ENCODE measurements at places on chromosomes 7 and 10.

DNA sequence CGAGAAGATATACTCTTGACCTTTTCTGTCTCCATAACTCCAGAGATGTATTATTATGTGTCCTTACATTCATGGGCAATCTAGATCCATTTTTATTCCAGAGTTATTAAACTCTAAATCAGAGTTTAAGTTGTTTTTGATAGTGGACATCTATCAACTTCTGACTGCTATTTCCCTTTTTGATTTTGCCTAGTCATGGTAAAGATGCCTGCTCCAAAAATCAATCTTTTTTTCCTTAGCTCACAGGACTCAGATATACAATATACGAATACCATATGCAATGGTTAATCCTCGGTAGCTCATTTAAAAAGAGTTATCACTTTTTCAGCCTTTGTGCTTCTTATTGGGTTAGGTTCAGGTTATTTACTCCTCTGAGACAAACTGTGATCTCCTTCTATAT lies 15.8 kb upstream of the ZEB1 start:
- DNase-seq, result no peak

DNA sequence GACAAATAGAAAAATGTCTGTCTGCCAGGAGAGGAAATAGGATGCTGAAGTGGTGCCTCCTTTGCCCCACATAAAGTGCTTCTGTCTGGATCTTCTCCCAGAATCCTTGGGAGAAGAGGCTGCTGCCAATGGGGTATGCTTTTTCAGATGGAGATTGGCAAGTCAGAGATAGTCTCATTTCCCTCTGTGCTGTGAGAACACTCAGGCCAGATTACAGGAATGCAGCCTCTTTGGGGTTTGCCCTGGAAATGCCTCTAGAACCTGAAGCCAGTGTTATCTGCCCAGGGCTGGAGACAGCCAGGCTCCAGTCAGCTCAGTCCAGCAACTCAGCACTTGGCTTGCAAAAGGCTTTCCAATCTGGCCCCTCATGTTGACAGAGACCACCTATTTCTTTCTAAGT lies 119.1 kb upstream of the PHYHIPL start:
- no peak for DNase-seq

GRCh38 chr7:75758491-75758890 lies 13.5 kb downstream of the CCL26 start:
- no peak for DNase-seq

GRCh38 chr7:5363729-5364128 lies 59.9 kb downstream of the TNRC18 start:
- no peak for DNase-seq

GRCh38 chr10:63383141-63383540 lies 82.6 kb downstream of the JMJD1C start:
- no peak for DNase-seq

DNA sequence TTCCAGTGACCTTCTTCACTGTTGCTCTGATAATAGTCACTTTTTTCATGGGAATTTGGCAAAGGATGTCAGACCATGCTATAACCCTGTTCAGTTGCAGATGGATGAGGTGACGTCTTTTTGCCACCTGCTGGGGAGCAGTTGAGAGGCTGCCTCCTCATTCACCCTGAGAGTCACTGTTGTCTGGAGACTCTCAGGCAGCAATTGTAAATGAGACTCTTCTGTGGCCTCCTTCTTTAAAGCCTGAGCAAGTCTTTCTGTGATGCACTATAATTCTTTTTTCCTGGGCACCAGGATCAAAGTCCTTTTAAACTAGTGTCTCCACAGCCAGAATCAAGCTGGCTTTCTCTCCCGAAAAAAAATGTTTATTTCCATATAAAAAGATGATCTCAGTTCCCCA lies 345.1 kb downstream of the ARL4A start:
- no peak for DNase-seq

DNA sequence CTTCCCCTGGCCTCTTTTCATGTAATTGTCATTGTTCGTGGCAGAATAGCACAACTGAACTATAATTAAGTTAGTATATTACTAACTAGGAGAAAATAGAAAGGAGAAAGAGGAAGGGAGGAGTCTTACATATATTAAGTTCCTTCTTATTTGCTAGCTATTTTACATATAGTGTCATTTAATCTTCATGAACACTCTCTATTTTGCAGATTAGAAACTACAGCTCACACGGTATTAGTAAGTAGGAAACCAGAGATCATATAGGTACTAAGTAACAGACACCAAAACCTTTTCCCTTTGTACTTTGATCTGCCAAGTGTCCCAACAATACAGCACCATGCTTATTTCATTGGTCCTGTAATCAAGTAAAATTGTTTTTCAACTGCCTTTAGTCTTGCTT lies 202.4 kb upstream of the HPS1 start:
- no peak for DNase-seq

DNA sequence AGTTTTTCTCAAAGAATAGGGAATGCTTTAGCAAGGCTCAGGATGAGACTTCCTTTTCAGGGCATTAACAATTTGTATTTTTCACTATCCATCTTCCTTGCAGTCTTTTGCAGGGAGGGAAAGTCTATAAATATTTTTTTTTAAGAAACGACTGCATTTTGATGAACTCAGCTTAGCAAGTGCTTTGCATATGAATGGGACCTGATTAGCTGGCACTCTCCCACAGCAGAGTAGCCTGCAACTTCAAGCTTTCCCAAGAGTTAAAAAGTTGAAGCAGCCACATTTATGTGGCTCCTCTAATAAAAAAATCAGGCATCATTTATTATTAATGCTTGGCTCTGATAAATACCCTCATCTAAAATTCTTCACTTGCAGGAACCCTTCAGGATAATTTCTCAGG lies 134.0 kb downstream of the GRID1 start:
- DNase-seq, result no peak

GRCh38 chr7:37657816-37658215 lies 25.8 kb upstream of the GPR141 start:
- no peak for DNase-seq

GRCh38 chr7:139748373-139748765 lies 29.4 kb downstream of the HIPK2 start:
- no peak for DNase-seq

DNA sequence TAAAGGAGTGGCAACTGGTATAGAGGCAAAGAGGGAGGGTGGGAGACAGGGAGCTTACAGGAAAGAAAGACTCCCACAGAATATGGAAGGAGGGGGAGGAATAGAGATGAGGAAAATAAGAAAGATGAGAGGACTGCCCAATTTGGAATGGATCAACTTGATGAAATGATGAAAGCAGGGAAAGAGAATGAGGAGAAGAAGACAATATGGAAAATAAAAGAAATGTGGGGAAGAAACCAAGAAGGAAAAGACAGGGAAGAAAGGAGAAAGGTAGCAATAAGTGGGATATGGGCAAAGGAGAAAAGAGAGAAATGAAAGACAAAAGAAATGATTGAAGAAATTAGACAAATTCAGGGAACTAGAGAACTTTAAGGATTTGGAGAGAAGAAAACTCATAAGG lies 3.0 kb downstream of the KEL start:
- no peak for DNase-seq

DNA sequence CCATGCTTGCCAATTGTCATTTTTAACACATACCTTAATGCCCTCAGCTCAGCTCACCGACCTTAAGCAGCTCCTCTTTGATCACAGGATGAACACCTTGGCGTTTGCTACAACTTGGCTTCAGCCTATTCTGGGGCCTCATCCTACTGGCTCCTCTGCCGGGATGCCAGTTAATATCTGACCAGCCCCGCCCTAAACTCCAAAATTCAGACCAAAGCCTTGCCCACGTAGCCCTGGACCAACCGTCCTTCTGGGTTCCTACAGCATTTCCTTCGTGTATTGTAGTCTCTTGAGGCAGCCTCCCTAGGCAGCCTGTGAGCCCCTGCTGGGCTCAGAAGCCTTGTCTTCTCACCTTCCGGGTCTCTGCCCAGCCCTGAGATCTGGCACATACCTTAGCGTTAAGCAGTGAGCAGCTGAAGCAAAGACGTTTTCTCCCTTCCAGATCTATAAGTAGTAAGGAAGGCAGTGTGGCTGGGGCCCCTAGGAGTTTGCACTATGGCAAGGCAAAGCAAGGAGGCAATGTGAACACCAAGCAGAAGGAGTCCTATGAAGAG lies 836 bp downstream of the ENO4 start:
- DNase-seq, result no peak

- no peak for DNase-seq
Observed at GRCh38 chr10:85433248-85433647, 933.3 kb downstream of the GRID1 start.

DNA sequence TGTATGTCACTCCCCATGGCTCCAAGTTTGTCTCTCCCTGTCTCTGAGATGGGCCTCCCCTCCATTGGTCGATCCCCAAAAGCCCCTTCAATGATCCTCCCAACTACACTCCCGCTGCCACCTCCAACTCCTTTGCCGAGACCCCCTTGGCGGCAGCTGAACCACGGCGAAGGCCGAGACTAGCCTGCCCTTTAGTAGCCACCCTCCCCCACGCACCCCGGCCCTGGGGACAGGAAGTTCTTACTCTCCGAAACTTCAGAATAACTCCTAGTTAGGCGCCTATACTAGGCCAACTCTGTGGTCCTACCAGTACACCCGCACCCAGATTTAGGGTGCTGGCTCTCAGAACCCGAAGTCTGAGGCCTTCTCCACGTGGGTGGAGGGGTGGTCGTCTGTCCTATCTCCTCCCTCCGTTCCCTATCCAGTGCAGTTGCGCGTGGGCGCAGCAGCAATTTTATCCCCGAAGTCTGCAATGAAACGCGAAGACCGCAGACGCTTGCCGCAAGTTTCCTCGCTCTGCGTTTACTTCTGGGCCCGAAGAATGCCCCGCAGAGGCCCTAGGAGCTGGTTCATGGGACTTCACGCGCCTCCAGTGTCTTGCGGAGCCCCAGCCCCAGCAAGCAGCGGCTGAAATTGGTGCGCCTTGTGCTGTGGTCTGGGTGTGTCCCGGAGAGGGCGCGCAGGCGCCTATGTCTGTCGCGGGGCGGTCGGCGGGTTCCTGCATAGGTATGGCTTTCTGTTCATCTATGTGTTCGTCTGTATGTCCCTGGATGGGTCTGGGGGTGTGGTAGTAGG lies 82.6 kb upstream of the SLF2 start:
- DNase-seq, result peak; percentile 53

DNA sequence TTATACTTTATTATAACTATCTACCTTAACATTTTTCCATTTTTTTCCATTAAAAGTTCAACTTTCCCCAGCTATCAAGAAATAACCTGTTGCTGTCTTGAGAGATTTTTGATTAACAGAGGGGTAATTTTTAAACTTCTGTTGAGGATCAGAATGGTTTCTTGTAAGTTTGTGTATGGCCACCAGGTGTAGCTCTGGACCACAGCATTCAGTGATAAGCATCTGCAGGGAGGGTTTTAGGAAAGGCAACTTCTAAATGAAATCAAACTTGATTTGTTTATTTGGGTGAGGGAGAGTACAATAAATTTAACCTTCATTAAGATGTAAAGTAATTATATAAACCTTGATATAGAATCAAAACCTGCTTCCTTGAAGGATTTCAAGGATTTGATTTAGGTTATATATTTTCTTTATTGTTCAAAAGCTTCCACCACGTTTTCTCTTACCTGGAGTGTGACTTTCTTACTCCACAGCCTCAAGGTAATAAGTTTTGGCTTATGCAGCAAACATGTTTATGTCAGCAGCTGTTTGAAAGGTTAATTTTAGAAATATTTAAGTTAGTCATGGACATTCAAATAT lies 153.3 kb downstream of the STK31 start:
- no peak for DNase-seq

- DNase-seq, result no peak
Observed at GRCh38 chr10:119139464-119140067, 25.9 kb downstream of the SFXN4 start.

DNA sequence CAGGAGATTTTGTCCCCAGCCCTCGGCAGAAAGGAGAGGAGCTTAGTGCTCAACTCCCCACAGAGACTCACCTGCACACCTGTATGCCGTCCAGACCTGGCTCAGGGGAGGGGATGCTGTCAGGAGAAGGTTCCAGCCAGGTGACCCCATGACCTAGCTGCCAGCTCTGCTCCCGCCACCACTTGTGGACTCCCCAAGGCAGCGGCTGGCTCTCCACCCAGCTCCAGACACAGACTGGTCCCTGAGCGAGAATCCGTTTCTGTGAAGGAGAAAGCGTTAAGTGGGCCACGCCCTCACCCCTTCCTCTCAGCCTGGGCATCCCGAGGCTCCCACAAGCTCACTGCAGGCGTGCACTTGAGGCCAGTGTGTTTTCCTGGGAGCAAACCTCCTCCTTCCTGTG lies 76.4 kb downstream of the RGS10 start:
- DNase-seq, result no peak

DNA sequence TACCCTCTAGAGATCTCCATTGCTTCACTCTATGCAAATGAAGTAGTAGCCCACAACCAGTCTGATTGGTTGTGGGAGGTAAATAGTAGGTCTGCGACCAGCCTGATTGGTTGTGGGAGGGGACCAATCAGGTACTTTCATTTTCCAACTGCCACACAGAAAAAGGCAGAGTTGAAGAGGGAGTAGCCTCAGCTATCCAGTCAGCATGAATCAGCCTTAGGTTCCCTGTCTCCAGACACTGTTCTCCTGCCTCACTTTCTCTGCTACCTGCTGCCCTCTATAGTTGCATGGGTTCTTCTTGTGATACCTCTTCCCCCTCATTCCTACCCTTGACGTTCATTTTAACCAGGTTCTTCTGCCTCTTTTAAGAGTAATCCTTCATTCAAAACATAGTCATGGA lies 114.5 kb upstream of the LYZL1 start:
- DNase-seq, result no peak

DNA sequence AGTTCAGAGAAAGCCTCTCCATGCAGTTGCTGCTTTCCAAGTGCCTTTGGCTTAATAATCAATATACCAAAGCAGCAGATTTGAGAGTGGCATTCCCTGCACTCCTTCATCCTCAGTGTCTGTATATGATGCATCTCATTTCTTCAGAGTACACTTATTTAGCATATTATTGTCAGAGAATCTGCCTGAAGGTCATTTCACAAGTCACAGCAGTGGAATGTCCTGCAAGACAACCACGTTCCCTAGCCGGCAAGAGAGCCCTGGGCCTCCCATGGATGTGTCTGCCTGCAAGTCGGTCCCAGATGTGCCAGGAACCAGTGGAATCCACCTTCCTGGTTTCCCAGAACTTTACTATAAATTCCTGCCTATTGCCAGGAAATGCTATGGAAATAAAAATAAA lies 289.4 kb upstream of the IGFBP3 start:
- no peak for DNase-seq

DNA sequence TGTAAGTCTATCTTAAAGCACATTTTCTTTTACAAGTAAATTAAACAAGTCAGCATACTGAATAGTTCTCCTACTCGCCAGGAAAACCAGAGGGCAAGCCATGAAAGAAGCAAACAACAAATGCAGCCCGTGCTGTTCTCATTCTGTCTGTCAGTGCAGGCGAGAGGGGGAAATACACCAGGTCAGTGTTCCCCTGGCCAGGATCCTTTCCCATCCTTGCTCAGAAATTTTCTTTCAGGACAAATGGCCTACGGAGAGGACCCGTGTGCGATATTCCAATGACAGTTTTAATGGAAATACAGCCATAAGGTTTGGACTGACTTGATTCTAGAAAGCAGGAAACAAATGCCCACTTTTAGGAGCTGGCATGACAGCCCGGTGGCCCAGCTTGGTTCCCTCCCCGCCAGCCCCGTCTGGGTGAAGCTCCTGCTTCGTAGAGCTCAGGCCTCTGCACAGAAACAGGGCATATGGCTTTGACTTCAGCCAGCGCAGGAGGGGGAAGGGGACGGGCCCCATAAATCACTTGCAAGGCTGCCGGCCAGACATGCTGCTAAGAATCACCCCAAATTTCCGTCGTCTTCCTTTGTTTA lies 67.8 kb downstream of the FRMD4A start:
- DNase-seq, result no peak

Data from sigmoid colon (tissue), 7 donors.